Heart right ventricle (tissue), 16 donors: ENCODE measurements at places on chromosomes 4 and X. TPM values are rescaled to one million over a fixed set of nuclear protein-coding genes. Genes with fewer than 3 reads are reported as not detected.

ANKRD50 gene
- 2.4 TPM for polyA plus RNA-seq

SOX3 gene
- polyA plus RNA-seq: not detected

- peak; percentile 74 for DNase-seq
Measured at GRCh38 chrX:118975831-118976598, 1.6 kb downstream of the LONRF3 start.

- DNase-seq: no peak
Measured at GRCh38 chr4:8618961-8619720, 26.6 kb downstream of the CPZ start.

GRCh38 chr4:19151684-19152083 lies 1100.0 kb upstream of the SLIT2 start:
- DNase-seq: no peak

GRCh38 chr4:11019451-11020240 lies 335.1 kb upstream of the CLNK start:
- DNase-seq: no peak

DNA sequence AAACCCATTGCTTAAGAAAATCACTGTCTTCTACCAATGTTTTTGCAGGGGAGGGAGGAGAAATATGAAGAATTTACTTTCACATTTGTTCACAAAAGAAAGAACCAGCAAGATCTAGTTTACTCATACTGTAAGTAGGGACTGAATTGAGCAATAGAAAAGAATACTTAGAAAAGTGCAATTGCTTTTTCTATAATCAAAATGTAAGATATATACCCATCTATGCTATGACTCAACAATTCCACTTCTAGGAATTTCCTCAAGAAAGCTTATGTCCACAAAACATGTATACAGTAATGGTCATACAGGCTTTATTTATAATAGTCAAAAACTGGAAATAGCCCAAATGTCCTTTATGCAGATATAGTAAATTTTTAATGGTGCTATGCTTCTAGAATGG lies 196.4 kb downstream of the LRBA start:
- no peak for DNase-seq

- DNase-seq: no peak
Measured at GRCh38 chrX:144293229-144293628, 409.4 kb downstream of the UBE2NL start.

DNA sequence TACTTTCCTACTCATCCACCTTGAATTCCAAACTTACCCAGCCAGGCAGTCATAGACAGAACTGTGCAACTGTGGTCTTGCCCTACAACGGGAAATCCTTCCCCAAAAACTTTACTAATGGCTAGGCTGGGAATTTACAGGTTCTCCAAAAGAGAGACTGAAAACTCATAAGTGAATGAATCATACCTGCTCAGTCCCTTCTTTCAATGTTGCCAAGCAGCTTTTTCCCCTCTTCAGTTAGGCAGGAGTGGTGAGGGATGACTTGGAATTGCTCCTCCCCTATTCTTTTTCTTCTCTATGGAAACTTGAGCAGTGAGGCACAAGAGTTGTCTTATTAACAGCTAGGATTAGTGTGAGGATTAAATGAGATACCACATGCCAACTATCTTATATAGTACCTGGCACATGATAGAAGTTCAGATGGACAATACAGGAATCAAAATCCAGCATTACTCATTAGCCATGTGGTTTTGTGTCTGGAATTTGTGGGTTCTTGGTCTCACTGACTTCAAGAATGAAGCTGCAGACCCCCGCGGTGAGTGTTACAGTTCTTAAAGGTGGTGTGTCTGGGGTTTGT lies 105.9 kb downstream of the TEX13A start:
- DNase-seq: no peak

CT45A2 gene
- not detected for polyA plus RNA-seq

DNA sequence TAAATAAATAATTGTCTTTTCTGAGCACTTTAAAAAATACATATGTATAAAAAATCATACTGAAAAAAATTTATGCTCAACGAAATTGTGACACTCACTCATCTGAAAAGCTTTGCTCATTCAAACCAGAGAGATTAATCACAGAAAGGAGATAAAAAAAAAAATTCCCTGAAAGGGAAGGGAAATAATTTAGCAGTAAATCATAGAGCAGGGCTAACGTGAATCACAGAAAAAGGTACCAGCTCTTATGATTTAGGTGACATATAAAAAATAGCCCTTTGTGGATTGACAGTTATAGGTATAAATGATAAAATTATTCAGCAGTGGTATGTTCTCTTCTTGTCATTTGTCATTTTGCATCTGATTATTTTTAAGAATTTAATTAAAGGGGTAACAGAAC lies 552.7 kb upstream of the TENM3 start:
- DNase-seq: no peak

DNA sequence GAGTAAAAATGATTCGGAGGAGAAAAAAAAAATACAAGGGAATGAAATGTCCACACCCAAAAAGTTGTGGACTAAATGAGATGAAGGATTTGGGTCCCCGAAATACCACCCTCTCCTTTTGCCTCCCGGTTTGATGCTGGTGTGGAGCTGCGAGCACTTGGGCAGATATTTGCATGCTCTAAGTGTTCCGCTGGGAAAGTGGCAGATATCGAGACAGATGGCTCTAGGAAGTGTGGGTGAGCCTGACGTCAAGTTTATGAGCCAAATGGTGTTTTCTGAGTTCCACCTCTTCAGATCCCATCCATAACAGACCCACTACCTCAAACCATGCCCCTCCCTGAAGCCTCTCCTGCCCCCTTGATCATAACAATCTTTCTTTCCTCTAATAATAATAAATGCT lies 228.6 kb downstream of the QDPR start:
- DNase-seq: no peak

DNA sequence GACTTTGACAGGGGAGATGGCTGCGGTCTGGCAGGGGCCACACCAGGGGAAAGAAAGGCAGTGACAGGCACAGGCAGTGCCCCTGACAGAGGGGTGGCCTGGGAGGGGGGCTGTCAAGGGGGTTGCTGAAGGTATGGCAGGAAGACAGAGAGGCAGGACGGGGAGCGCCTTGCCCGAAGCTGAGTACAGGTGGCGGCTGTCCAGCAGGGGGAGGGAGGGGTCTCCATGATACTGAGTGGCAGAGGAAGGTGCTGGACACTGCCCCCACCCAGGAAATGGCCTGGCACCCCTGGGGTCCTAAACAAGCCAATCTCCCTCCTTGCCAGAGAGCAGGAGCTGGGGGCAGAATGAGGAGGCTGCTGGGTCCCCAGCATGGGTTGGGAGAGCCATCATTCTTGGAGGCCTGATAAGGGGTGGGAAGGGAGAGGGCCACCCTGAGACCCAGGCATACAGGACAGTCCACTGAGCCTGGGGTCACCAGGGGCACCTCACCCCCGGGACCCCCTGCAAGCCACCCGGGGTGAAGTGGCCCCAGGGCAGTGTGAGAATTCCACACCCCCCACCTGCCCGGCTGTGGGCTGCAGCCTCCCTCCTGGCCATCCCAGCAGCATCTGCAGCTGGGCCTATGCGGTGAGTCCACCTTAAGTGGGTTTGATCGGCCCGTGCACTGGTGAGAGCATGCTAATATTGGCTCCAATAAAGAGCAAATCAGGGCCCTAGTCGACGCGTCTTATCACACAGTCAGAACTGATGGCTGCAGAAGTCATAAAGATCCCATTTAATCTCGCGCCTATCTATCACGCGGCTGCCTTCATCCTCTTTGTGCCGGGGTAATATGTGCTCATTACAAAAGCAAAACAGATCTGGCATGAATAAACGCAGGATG lies 108.5 kb downstream of the FAM53A start:
- DNase-seq: no peak

- DNase-seq: no peak
Measured at GRCh38 chr4:7326306-7326692, 108.4 kb downstream of the PSAPL1 start.

GRCh38 chrX:2145692-2146367 lies 354.9 kb downstream of the DHRSX start:
- DNase-seq: no peak

SPANXD gene
- not detected for polyA plus RNA-seq

EREG gene
- polyA plus RNA-seq: 0.20 TPM

DNA sequence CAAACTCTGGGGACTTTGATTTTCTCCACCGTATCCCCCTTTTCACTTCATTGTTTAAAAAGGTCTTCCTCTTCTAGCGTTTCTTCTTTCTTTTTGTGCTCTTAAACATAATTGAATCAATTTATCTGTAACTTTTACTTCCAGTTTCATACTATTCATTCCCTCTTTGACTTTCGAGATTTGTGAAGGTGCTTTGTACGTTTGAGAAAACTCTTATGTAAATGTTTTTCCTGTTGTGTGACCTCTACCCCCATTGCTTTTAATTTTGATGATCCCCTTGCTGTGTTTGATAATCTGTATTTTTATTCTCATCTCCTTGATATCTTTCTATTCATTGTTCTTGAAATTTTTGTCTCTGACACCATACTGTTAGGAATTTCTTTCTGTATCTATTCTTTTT lies 4.8 kb downstream of the USP38 start:
- no peak for DNase-seq
